ENCODE measurements at places on chromosomes 11 and 22.
A peak's percentile ranks its signal among the peaks of the same experiment; 100 is the strongest.

DNA sequence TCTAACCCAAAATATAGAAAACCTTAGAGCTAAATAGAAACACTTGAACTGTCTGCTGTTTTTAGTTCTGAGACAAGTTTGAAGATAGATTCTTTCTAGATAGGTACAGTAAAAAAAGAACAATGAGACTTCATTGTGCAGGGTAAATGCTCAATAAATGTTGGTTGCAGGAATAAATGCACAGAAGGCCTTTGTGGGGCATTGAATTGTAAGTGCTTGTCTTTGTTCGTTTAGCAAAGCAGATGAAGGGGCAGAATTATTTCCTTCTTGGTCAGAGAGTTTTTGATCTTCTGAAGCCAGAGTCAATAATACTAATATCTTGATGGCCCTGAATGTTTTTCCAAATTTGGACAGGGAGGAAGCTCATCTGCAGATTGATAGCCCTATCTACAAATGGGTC lies 340.4 kb downstream of the OPCML start:
- no peak for DNase-seq

GRCh38 chr11:125797641-125798040 lies 9.7 kb downstream of the PATE3 start:
- DNase-seq = no peak

- DNase-seq = peak; percentile 32
Observed at GRCh38 chr11:78354408-78355308, 63.0 kb downstream of the GAB2 start.

- DNase-seq = no peak
Observed at GRCh38 chr11:115488945-115489344, 15.3 kb downstream of the CADM1 start.

GRCh38 chr11:45801723-45802315 lies 3.1 kb upstream of the SLC35C1 start:
- DNase-seq = no peak

DNA sequence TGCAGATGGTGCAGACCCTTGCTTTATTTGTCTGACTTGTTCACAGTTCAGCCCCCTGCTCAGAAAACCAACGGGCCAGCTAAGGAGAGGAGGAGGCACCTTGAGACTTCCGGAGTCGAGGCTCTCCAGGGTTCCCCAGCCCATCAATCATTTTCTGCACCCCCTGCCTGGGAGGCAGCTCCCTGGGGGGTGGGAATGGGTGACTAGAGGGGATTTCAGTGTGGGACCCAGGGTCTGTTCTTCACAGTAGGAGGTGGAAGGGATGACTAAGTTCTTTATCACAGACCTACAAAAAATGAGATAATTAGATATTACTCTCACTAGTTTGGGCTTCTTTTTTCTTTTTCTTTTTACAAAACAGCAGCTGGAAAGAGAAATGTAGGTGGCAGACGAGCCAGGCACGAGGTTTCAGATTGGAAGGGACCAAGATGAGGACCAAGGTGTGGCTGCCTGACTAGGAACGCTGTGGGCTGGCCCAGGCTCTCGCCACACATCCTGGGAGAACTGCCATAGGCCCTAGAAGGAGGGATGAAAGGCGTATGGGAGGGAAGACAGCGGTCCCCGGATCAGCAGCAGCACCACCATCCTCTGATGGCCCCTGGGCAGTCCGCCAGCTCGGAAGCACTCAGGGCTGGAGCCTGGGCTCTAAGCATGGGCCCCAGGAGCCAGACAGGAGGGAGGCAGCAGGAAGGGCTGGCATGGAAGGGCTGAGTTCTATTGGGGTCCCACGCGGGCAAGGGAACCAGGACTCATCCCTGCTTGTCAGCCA lies 14.2 kb downstream of the TXN2 start:
- peak; percentile 86 for DNase-seq

DNA sequence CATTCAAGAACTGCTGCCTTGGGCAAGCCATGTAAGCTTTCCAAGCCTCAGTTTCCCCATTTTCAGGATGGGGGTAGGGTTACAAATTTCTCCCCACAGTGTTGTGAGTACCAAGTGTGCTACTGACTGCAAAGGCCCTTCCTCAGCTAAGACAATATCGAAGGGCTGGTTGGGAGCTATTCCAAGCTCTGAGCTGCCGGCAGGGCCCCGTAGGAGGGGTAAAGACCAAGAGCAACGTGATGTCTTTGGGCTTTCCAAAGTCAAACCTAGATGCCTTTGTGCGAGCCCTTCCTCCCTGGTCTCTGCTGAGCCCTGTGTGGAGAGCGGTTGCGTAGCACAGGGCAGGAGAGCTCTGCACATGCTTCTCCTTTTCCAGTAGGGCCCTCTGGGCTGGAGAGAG lies 29.3 kb downstream of the PKNOX2 start:
- no peak for DNase-seq

- no peak for DNase-seq
Observed at GRCh38 chr11:126421271-126421671, 65.8 kb downstream of the ST3GAL4 start.

GRCh38 chr22:38176170-38176741 lies 5.4 kb downstream of the PLA2G6 start:
- peak; percentile 55 for DNase-seq

DNA sequence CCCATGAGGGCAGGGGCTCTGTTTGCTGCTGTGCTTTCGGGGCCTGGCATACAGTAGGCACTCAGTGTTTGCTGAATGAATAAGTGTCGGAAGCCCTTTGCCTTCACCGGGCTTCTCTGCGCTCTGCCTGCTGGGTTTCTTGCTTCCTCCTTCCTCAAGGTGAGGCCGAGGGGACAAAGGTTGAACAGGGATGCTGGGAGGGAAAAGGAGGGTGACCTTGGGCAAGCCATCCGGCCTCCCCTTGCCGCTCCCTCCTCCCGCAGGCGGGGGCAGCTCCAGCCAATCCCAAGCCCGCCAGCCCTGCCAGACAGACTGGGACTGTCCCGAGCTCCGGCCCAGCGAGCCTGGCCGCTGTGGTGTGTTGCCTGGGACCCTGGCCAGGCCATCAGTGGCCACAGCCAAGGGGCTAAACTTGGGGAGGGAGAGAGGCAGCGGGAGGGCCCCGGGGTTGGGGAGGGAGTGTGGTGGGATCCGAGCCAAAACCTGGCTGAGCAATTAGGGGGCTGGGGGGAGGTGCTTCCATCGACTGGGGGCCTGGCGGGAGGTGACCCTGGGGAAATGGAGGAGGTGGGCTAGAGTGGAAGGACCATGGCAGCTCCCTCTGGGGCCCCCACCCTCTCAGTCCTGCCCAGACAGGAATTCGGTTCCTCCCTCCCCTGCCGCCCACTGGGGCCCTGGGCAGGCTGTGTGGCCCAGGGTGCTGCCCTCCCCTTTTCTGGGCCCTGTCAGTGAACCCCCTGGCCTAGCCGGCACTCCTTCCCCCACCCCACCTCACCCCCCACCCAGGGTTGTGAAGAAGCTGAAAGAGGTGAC lies 3.4 kb upstream of the RCOR2 start:
- peak; percentile 58 for DNase-seq

- DNase-seq = no peak
Observed at GRCh38 chr11:31628111-31628510, 118.5 kb downstream of the ELP4 start.

GRCh38 chr11:14617241-14618027 lies 26.2 kb upstream of the PDE3B start:
- no peak for DNase-seq

DNA sequence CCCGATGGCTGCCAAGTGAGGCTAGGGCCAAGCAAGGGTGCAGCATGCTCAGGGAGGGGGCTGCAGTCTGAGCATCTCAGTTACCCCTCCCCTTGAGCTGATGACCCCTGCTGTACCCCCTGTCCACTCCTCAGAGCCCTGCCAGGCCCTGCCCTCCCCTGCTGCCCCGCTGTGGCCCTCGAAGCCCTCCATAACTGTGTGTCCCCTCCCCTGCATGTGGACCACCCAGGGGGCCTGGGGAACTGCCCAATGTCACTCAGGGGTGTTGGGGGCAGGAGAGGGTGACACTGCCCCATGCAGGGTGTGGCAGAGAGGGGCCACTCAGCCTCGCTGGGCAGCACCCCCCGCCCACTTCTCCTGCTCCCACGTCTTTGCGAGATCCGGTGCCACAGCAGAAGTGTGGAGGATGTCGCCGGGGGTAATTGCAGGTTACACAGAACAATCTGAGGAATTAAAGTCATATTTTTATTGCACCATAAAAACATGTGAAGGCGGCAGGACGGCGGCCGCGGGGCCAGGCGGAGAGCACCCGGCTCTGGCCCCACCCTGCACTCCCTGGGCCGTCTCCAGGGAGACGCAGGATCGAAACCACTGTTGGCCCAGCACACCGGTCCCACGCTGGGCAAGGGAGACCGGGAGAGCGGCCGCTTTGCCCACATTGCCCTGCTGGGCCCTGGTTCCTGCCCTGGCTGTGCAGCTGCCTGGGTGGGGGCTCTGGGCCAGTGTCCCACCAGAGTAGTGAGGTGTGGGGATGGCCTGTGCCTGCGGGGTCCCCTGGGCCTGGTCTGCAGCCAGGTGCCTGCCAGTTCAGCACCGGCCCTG lies 18.7 kb upstream of the GNB1L start:
- DNase-seq = no peak
